ENCODE measurements at places on chromosomes 2 and 18.
A peak's percentile ranks its signal among the peaks of the same experiment; 100 is the strongest.

DNA sequence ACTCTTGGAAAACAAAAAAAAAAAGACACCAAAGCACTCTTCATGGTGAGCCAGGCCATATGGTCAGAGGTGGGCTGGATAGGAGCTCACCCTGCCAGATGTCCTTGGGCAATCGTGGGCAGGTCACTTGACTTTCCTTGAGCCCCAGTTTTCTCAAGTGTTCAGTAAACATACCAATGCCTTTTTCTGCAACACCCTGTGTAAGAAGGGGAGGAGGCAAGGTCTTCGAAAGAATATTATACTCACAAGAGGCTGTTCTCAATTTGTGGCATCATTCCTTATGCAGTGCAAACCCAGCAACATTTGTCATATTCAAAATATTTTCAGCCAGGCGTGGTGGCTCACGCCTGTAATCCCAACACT, 22.9 kb upstream of the TMEM87B start:
- DNase-seq, result no peak

- no peak for DNase-seq
Observed at GRCh38 chr2:37774976-37775907, 103.8 kb upstream of the CDC42EP3 start.

DNA sequence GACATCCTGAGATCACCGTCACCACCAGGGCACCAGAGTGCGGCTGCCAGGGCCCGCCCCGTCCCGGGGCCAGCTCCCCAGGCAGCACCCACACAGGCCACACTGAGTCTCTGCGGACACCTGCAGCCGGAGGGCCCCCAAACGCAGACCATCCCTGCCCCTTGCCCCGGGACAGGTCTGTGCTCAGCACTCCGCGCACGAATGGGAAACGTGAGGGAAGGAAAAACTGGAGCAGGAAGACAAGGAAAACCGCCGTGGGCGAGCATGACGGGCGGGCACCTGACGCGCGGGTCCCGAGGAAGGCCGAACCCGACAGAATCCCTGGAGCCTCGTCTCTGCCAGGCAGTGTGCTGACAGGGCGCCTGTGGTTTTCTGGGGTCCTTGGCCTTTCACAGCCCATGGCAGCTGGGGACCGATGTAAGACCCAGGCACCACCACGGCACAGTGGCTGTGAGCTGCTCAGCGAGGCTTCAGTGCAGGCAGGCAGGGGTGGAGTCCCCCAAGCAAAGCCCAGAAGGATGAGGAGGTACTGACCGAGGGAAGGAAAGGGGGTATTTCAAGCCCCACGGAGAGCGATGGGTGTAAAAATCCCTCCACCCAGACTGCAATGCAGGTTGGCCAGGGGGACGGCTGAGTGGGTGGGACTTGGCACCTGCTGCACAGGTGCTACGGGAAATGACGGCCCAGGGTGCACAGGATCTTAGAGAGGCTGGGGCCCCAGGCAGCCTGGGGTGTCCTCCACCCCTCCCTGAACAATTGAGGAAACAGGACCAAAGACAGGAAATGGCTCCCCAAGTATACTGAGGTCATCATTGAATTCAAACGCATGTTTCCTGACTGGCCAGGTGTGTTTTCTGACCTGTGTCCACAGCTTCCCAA, 59.0 kb downstream of the PXDN start:
- no peak for DNase-seq

DNA sequence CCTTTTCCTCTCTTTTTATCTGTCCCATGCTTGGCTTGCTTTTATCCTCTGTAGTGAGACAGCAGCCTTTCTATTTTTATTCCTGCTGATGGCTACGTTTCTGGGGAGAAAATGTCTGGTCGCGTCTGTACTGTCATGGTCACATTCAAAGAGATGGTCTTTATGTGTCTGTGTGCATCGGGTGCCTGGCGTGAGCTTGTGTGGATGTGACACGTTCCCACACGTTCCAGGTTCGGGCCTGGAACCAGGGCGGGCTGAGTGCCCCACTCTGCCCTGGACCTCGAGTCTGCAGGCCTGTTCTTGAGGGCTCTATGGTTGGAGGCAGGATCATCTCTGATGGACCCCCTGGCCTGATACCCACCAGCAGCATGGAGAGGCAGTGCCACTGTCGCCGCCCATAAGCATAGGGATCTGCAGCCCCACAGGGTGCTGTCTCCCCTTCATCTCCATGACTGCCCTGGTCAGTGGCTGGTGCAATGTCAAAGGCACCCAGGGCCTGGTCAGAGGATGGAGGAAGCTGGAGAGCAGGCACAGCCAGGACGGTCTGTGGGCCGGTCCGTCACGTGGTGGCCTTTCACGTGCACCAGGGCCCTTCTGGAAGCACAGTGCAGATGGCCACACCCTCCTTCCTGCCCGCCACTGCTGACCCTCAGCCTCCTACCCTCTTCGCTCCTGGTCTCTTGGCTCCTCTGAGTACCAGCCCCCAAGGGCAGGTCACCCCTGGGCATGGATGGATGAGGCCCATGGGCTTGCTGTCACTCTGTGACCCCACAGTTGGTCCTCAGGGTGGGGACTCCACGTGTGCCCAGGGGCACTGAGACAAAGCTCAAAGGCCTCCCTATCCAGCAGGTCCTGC, 149.2 kb upstream of the TWIST2 start:
- DNase-seq, result no peak

GRCh38 chr2:64327510-64328414, 126.2 kb upstream of the LGALSL start:
- DNase-seq, result peak; percentile 30

DNA sequence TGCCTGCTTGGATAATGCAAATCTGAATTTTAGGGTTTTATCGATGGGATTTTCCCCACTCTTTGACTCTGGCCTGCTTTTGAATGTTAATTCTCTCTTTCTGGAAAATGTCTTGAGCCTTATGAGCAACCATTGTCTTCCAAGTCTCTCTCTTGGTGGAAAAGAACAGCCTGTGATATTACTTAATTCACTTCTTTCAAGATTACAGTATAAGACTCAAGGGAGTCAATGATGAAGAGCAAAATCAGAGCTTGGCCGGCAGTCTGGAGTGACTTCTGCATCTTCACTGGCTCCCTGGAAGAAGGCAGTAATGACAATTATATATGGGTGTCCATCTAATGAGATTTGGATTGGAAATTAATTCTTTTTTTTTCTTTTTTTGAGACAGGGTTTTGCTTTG, 122.9 kb upstream of the ZEB2 start:
- no peak for DNase-seq

GRCh38 chr2:11175293-11175795, 20.1 kb downstream of the SLC66A3 start:
- DNase-seq, result peak; percentile 80

GRCh38 chr2:30232801-30233130, 1.4 kb downstream of the LBH start:
- peak; percentile 31 for DNase-seq

GRCh38 chr2:218959761-218960308, 369 bp downstream of the CDK5R2 start:
- DNase-seq, result no peak

DNA sequence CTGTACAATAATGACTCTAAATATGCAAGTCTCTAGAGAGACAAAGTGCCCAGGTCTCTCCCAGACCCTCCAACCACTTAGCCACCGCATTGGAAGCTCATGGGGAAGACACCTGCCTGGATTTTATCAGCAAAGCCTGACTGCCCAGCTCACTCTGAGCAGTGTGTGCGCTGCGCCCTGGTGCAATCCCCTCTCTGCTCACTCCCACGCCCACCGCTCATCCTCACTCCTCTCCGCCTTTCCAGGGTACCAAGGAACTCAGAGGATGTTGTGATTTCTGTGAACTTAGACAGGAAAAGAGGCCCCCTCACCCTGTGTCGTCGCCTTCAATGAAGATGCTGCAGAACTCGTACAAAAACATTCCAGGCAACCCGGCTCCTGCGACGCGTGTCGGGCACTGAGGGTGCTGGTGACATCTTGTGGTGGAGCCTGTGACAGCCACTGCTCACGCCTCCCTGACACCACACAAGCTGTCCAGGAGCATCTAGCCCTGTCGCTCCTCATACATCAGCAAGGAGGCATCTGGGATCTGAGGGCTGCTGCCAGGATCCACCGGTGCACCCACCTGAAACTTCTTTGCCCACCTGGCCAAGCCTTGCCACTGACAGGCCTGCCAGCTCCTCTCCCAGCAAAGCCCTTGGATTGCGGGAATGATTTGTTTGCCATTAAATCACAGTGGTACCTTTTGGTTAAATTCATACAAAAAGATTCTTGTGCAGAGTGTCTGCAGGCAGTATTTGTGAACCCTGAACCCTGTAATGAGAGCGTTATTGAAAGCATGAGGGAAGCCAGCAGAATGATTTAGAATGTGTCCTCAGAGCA, 220.4 kb downstream of the ZNF516 start:
- DNase-seq, result no peak

DNA sequence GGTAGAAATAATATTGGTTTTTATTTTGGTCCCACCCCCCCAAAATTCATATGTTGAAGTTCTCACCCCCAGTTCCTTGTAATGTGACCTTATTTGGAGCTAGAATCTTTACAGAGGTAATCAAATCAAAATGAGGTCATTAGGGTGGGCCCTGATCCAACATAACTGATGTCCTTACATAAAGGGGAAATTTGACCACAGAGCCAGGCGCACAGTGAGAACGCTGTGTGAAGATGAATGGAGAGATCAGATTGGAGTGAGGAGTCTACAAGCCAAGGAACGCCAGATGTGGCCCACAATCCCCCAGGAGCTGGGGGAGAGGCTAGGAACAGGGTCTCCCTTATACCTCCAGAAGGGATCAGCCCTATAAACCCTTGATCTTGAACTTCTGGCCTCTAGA, 31.6 kb upstream of the TRIB2 start:
- DNase-seq, result peak; percentile 50

DNA sequence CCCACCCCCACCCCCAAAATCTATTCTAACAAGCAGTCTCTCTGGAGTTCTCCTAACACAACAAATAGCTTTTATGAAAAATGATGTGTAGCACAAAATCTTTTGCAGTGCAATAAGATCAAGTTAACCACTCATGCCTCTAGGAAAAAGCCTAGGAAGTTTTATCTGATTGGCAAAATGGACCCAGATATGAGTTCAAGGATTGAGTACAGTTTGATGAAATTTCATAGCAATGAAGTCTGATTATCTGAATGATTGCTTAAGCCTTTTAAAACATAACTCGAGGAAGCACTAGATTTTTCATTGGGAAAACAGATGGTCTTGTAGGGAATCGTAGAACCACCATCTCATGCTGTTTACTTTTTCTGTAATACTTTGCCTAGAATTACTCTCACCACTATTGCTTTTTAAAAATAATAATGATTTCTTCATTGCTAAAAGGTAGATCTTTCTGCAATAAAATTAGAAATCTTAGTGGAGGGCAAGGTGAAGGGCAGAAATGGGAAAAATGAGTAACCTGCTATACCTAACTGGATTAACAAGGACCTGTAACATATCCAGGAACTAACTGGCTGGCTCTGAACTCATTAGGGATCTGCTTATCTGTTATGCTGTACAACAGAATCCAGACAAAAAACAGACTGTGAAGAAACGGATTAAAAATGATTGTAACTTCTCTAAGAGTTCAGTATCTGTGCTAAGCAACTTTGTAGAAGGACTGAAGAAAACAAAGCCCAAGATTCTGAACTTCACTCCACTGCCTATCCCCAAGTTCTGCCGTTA, 73.7 kb upstream of the ETAA1 start:
- no peak for DNase-seq

GRCh38 chr2:199659207-199659606, 191.8 kb downstream of the FTCDNL1 start:
- DNase-seq, result peak; percentile 50

DNA sequence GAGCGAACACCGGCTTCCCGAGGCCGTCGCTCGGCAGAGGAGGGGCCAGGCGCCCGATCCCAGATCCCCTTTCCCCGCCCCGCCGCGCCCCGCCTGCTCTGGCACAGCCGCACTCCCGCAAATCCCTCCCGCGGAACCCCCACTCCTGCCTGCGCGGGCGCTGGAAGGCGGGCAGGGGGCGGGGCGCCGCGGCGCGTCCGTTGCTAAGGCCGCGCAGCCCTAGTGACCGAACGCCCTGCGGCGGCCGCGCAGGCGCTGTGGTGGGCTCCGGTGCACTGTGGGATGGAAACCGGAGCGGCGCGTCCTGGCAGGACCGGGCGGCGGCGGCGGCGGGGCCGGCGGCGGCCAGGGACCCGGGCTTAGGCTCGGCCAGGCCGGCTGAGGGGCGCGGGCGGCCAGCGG, at the start of gene TRAF3IP1:
TRAF3IP1 (plus strand) TSS at position 273 of the 402 bp plus-strand sequence. CDS start 145 bp downstream, outside the sequence.
- peak; percentile 88 for DNase-seq
